ENCODE measurements at places on chromosomes 5 and 9.

- no peak for DNase-seq
These were observed 421.3 kb downstream of the CDH12 start for GRCh38 chr5:22431840-22432239.

GRCh38 chr9:91150998-91151717 is 210.6 kb downstream of the AUH start:
- no peak for DNase-seq

DNA sequence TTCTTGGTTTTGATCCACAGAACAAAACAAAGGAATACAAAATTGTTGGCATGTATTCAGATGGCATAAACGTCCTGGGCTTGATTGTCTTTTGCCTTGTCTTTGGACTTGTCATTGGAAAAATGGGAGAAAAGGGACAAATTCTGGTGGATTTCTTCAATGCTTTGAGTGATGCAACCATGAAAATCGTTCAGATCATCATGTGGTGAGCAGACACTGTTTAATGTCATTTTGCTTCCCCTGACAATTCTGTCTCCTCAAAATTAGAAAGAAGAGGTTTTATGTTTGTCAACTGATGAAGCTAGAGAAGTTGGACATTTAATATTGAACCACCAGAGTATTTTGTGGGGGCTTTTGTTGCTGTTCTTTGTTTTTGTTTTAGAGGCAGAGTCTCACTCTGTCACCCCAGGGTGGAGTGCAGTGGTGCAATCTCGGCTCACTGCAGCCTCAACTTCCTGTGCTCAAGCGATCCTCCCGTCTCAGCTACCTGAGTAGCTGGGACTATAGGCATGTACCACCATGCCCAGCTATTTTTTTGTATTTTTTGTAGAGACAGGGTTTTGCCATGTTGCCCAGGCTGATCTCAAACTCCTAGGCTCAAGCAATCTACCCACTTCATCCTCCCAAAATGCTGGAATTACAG is 82.0 kb downstream of the SLC1A1 start:
- DNase-seq, result no peak

DNA sequence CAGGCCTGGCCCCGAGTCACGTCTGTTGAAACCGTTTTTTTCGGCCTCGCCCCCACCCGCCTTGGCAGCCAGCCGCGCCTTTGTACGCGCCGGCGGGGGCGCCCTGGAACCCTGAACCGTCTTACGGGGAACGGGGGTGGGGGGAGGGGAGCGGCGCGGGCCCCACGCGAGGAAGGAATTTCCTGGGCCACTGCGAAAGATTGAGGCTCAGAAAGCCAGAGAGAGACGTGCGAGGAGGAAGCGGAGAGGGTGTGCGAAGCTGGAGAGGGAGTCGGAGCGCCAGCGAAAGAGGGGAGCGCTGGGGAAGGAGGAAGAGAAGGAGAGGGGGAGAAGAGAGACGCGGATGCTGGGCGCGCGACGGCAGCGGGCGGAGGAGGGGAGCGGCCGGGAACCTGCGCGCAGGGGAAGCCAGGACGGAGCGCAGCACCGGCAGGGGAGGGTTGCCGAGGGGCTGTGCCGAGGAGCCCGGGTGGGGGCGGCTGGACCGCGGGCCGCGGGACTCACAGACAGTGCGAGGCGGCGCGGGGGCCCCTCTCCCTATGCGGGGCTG is 4.6 kb upstream of the PRDM12 start:
- peak; percentile 23 for DNase-seq

DNA sequence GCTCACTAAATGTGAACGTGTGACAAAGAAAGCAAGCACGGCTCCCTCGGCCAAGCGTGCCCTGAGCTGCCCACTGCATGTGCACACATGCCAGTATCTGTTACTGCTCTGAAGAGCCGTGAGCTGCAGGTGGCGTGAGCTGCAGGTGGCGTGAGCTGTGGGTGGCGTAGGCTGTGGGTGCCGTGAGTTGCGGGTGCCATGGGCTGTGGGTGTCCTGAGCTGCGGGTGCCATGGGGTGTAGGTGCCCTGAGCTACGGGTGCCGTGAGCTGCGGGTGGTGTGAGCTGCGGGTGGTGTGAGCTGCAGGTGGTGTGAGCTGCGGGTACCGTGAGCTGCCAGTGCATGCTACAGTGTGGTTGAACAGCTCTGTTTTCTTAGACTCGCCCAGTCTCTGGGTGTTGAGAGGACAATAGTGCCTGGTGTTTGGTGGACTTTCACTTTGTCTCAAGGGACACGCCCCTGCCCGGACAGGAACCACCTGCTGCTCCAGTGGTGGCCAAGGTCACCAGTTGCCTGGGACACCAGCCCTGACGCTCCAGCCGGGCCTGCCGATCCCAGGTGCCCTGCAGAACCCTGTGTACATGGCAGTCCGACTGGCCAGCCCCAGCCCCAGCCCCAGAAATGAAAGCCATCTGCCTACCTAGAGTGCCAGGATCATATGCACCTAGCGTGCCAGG is 6.7 kb downstream of the CCDC187 start:
- peak; percentile 95 for DNase-seq

GRCh38 chr5:130272837-130273236 is 368.6 kb downstream of the CHSY3 start:
- no peak for DNase-seq

GRCh38 chr5:115379622-115380344 is 83.3 kb upstream of the CCDC112 start:
- DNase-seq, result peak; percentile 96

GRCh38 chr5:9644630-9645029 is 14.5 kb upstream of the TAS2R1 start:
- no peak for DNase-seq

DNA sequence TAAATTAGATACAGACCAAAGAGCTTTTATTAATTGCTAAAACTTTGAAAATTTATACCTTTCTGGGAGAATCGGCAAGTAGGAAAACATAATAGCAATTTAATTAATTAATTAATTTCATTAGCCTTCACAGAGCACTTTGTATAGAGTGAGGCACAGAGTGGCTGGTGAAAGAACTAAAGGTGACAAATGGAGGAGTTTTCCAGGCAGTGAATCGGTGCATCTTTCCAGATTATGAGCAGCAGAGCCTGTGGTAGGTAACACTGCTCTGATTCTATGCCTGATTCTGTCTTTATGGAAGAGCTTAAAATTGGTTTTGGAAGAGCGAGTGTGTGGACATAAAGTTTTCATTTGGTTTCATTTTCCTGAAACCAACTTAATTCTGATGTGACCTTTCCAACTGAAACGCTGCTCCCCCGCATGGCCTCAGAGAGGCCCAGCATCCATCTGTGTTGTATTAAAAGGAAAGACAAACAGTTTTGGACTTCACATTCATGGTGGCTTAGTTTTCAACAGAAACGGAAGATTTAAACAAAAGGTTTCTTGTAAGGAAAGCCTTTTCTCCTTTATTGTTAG is 188.9 kb upstream of the RPS23 start:
- DNase-seq, result peak; percentile 30

DNA sequence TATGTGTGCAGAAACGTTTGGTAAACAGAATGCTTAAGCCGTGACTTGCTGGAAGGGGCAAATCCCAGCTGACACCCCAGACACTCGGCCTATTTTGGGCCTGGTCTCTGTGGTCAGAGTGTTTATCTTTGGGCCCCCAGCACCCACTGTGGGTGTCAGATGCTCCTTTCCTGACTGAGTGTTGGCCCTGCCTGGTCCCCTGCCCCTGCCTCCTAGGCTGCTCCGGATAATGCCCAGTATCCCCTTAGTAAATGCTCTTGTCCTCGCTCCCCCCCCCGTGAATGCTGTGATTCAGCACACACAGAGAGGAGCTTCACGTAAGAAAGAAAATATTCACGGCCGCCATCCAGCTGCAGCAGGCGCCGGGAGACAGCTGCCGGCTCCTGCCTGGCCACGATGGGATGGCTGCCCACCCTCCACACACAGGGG is 11.3 kb upstream of the ANGPTL2 start:
- DNase-seq, result peak; percentile 21

DNA sequence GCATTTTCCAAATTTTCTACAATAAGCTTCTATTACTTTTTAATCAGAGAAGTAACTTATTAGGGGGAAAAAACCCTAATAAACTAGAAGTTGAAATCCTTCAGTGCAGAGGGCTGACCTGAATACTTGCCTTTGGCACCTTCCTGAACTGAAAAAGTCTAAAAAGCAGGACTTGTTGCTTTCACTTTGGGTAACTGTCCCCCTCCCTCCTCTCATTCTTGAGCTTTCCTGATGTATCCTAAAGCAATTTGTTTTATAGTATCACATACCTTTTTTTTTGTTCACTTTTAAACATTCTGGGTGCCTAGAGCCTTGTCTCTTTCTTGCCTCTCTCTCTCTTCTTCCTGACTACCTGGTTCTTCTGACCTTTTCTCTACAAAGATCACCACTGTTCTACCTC is 64.0 kb upstream of the ERBIN start:
- DNase-seq, result no peak

GRCh38 chr5:144183254-144183889 is 12.7 kb downstream of the KCTD16 start:
- peak; percentile 71 for DNase-seq

DNA sequence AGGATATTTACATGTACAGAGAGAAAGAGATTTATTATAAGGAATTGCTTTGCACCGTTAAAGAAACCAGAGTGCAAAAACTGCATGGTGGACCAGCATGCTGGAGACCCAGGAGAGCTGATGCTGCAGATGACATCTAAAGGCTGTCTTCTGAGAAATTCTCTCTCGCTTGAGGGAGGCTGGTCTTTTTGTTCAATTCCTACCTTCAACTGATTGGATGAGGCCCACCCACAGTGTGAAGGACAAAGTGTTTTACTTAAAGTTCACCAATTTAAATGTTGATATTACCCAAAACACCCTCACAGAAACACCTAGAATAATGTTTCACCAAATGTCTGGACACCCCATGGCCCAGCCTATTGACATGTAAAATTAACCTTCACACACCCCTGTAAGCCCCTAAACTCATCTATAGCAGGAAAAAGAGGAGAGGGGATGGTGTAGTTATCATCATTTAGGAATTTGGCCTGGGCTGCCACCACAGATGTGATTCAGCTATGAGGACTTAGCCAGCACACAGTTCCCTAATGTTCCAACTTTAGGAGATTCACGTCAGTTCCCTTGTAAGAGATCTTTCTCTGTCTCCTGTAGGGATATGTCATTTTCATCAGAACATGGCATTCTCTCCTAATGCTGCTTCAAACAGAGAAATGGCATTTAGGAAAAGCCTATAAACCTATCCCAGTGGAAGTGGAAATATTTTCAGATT is 358.2 kb upstream of the TLE4 start:
- no peak for DNase-seq

DNA sequence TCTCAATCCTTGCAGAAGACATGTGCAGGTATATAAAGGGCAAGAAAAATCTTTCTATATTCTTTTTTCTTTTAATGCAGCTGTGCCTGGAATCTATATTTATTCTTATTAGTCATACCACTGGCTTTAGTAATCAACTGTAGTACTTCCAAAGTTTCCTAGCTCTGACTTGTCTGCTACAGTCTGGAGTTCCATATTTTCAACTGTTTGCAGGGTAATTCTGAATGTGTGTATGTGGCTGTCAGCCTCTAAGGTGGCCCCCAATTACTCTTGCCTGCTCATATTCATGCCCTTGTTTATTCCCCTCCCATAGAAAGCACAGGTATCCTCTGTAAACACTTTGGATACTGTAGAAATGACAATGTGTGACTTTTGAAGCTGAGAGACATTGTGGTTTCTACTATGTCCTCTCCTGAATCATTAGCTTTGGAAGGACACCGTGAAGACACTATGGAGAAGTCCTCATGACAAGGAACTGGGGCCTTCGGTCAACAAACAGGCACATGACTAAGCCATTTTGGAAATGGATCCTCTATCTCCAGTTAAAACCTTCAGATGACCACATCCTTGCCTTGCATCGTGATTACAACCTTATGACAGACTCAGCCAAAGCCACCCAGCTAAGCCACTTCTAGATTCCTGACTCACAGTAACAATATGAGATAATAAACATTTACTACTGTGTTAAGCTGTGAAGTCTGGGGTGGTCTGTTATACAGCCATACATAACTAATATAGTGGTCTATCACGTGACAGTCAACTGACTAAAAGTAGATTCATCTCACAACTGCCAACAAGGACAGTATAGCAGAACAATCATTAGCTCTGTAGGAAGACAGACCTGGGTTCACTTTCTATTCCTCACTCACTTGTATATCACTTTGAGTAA is 49.5 kb upstream of the SUSD1 start:
- no peak for DNase-seq
